ENCODE measurements at places on chromosomes 12 and 14.

GRCh38 chr12:75882421-75882820 lies 149.2 kb downstream of the PHLDA1 start:
- DNase-seq, result no peak

DNA sequence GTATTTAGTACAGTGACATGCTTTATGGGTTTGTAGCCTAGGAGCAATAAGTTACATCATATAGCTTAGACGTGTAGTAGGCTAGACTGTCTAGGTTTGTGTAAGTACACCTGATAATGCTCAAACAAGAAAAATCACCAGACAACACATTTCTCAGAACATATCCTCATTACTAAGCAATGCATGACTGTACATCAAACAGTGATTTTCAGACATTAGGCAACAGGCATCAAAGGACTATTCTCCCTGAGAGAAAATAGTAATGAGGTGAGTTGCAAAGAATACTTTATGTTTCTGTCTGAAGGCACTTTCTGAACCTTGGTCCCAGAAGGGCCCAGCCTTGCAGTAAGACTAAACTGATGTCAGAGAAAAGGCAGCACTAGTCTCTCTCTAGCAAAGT lies 48.4 kb upstream of the SYT10 start:
- no peak for DNase-seq

- DNase-seq, result no peak
These were observed 31.9 kb downstream of the CCDC91 start for GRCh38 chr12:28222081-28222700.

DNA sequence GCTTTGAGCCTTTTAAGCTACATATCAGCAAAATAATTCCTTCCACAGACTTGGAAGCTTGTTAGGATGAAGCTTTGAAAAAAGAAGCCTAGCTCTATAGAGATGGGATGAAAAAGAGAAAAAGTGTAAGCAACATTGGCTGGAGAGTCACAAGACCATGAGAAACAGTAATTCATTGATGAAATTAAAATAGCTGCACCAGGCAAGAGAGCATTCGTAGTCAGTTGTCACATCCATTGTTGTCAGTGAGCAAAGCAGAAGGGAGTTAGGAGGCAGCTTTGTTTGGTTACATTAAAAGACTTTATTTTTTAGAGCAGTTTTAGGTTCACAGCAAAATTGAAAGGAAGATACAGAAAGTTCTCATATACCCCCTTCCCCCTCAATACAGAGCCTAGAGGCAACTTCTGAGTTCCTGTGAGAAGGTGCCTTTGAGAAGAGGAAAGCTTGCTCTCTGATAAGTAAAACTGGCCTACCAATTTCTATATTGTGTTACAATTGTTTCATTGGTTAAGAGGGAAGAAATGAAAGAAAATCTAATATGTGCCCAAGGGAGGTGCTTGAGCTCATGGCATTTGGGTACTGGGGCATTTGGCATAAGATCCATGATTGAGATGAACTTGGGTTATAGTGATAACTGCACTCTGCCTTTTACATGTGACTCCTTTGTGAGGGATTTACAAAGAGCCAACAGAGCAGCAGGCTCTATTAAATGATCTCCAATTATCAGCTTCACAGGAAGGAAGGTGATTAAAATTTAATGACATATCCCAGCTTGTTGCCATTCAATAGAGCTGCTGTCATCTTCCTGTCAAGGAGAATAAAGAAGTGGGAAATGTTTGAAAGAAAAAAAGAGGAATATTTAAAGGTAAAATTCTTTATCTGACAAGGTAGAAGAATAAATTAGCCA lies 361.3 kb upstream of the TMTC1 start:
- no peak for DNase-seq

DNA sequence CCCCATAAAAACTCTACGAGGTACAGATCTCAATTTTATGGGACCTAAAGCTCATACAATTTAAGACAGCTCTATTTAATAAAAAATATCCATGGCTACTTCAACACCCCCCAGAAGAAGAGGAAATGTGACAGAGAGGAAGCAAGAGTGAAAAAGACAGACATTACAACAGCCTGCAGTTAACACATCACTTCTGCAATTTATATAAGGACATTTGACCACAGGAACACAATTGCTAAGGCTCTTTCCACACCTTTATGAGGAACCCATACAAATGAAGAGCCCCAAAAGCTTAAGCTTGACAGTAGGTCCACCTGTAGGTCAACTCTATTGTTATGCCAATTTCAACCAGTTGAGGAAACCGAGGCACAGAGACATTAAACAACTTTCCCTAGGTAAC lies 5.6 kb downstream of the OR10P1 start:
- DNase-seq, result no peak

- no peak for DNase-seq
These were observed 17.3 kb downstream of the HIP1R start for GRCh38 chr12:122852336-122853275.

DNA sequence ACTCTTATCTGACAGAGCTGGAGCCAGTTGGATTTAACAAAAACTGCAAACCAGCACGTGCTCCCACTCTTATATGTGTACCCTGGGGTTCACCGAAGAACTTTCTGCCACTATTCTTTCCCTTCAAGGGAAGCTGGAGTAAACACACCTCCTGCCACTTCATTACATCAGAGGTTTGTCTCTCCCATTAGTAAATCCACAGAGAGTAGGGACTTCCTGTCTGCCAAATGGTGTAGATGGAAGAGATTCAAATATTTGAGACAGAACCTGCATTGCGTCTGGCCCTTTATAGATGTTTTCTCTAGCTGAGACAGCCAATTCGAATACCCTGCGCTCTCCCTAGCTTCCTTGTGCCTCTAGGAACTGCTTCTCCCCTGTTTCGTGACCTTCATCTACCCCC lies 29.1 kb upstream of the AEBP2 start:
- no peak for DNase-seq

DNA sequence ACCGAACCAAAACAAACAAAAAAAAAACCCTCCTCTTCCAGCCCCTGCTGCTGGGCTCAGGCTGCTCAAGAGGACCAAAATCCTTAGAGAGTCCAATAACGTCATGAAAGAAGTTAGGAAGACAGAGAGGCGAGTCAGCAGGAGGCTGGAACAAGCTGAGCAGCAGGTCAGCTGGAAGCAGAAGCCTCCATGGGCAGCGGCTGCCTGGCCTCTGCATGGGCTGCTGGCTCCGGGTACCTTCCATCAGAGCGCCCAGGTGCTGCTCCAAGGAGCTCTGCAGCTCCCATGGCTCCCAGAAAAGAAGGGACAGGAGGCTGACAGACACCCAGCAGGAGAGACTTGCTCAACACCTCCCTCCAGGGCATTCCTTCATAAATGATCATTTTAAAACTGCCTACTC lies 3.2 kb upstream of the KRT2 start:
- peak; percentile 58 for DNase-seq

- DNase-seq, result peak; percentile 87
These were observed 618 bp upstream of the PGAM5 start for GRCh38 chr12:132710043-132710404.

- DNase-seq, result peak; percentile 11
These were observed 76.9 kb downstream of the VWF start for GRCh38 chr12:6047249-6048237.

DNA sequence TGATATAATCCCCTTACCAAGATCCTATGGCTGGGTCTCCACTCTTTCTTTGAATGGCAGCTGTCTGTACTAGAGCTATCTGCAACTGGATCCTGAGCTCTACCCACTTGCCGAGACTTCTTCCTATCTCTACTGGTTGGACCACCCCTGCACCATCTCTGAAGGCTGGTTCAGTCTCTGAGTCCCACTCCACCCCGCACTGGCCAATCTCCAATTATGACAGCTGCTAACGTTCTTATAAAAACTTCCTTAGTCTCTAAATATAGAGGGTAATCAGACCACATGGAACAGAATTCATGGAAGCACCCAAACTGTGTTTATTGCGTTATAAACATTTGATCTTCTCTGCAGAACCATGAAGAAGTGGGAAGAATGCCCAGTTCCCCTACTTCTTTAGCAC lies 186.6 kb upstream of the EEA1 start:
- DNase-seq, result no peak

GRCh38 chr12:44852483-44852882 lies 23.6 kb downstream of the NELL2 start:
- DNase-seq, result no peak

DNA sequence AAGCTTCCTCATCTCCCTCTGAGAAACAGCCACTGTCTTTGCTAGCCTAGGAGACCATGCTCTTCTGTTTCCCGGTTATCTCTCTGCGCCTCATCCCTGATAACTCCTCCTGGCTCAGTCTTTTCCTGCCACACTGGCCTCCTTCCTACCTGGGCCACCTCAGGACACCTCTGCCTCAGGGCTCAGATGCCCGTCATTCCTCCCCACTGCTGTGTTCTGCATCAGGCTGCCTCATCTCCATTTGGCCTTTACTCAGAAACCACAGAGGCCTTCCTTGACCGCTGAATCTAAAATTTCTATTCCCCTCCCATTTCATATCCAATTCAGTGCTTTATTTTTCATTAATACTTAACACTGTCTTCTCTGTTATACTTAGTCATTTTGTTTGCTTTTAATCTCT lies 311.0 kb upstream of the RGS6 start:
- no peak for DNase-seq

GRCh38 chr12:112916270-112916669 lies 9.5 kb downstream of the OAS1 start:
- no peak for DNase-seq

- DNase-seq, result no peak
These were observed 15.2 kb downstream of the PLD4 start for GRCh38 chr14:104939666-104940410.

GRCh38 chr12:95557625-95558024 lies 6.3 kb upstream of the USP44 start:
- DNase-seq, result no peak

DNA sequence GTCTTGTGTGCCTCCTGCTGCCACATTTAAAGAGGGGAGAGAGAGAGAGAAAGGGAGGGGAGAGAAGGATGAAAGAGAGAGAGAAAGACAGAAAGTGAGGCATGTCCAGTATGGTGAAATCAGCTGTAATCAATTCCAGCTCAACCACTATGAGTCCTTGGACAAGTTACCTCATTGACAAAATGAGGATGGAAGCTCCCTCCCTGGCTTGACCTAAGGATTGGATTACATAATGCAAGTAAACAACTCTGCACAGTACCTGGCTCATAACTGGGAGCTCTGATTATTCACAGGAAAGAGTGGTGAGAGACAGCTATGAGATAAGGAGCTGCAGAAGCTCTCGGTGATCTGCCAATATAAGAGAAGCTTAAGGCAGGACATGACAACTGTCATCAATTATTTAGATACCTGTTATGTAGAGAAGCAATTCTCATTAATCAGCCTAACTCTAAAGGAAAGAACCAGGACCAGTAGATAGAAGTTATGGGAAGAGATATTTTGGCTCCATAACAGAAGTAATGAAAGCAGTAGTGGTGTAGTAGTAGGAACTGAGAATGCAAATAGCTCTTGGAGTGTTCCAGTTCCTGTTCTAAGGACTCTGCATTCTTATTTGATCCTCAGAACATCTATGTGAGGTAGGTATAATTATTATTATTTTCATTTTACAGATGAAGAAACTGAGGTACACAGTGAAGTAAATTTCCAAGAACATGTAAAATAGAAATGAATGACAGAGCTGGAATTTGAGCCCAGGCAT lies 791.6 kb downstream of the DIO2 start:
- DNase-seq, result no peak

DNA sequence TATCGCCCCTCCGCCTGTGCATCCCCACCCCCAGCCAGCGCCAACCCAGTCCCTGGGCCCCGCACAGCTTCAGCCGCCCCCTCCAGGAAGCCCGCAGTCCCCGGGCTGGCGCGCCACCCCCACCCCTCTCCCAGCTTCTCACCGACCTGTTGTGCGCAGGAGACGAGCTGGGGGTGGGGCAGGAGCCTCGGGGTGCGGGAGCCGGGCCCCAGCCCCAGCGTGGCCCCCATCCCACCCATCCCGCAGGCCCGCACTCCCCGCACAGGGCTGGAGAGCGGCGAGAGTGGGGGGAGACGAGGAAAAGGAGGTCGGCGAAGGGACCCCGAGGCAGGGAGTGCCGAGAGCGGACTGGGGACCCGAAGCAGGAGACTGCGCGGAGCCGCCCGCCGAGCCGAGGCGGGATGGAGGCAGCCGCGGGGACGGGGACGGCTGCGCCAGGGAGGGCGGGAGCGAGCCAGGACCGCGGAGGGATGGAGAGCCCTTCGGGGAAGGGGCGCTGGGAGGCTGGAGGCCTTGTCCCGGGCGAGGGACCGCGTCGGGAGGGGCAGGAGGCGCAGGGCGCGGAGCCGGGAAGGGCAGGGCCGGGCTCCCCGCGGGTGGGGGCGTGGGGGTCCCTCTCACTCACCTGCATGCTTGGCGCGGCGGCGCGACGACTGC lies 498 bp downstream of the PIANP start:
- DNase-seq, result peak; percentile 81

- DNase-seq, result no peak
These were observed 196.1 kb downstream of the TBX5 start for GRCh38 chr12:114209861-114210260.

- DNase-seq, result no peak
These were observed 68.9 kb downstream of the ESR2 start for GRCh38 chr14:64225151-64225757.

DNA sequence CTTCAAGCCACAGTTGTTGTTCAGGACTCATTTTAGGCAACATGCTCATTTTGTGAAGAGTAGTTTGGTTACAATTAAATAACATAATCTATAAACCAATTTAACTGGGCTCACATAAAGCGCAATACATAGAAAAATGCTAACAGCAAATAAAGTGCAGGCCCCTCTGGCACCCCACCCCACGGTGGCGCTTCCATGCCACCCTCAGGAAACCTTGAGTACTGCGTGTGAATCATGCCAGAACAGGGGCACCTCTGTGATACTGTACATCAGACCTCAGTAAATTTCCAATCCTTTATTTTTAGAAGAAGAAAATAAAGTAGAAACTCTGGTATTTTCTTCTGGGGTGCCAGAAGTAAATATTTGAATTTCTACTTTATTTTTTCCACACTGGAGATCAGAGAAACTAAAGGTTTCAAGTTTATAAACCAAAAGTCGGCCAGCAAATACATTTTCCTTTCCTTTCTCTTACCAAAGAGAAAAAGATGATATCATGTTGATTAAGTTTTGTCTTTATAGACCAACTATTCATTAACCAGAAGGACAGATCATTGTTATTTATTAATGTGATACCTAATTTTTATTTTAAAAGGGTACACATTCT lies 316.8 kb downstream of the PAWR start:
- no peak for DNase-seq

DNA sequence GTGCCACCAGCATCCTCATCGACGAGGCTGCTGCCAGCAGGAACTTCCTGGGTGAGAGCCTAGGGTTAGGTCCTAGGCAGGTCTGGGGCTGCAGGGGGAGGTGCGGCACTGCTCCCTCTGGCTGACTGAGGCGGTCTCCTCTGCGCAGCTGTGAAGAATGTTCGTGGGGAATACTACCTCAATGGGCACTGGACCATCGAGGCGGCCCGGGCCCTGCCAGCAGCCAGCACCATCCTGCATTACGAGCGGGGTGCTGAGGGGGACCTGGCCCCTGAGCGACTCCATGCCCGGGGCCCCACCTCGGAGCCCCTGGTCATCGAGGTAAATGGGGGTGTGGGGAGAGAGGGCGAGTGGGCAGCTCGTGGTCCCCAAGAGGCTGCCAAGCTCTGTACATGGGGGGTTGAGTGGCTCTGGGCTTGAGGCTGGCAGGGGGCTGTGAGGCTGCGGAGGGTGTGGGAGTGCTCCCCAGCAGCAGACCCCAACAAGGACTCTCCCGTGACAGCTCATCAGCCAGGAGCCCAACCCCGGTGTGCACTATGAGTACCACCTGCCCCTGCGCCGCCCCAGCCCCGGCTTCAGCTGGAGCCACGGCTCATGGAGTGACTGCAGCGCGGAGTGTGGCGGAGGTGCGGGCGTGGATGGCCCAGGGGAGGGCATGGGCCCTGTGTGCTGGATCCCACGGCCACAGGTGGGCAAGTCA lies 14.4 kb downstream of the PAPLN start:
- DNase-seq, result peak; percentile 71

- no peak for DNase-seq
These were observed 166.0 kb downstream of the SLC38A4 start for GRCh38 chr12:46659824-46660223.
